ENCODE measurements at places on chromosomes 7 and 10.

- DNase-seq = no peak
These were observed 20.9 kb downstream of the NPS start for GRCh38 chr10:127570036-127570435.

- no peak for DNase-seq
These were observed 355.1 kb downstream of the GALNT17 start for GRCh38 chr7:71486856-71487628.

DNA sequence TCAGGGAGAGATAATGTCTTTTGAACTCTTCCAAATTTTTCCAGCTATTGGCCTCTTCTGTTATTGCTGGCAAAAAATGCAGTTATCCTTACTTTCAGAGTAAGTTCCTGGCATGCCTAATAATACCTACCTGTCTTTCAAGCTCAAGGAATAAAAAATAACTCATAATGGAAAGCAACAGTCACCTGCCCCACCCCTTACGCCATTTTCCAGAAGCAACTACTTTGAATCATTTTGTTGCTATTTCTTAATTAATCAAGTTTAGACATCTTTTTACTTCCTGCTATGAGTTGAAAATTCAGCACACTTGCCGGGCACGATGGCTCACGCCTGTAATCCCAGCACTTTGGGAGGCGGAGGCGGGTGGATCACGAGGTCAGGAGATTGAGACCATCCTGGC lies 23.0 kb upstream of the CDK13 start:
- DNase-seq = no peak

DNA sequence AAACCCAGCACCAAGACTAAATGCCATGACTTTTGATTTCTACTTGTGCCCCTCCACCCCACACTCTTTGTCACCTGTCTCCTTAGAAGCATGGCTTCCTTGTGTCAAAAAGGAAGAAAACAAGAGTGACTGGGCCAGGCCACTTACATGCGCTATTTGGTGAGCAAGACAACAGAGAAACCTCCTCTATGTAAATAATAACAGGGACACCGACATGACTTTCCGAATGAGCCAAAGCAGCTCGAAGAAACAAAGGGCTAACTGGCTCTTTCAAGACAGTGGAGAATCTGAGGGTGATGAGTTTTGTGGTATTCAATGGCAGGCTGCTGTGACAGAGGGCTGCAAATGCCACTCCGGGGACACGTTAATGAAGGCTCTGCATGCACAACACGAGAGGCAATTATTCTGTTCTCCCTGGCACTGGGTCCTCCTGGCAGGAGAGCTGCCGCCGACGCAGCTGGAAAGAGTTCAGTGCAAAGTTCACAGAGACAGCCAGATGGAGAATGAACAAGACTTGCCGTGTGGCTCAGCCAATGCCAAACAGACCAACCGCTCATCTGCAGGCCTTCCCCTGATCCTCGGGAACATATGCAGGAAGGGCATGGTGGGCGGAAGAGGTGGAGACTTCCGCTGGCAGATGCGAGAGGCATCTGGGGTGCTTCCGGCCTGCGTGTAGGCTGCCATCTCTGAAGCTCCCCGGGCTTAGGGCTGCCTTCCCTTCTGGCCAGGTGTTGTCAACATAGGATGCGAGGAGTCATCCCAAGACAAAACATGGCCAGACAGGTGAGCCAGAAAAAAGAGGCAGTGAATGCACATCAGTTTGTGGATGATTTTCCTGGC lies 59.1 kb upstream of the SMNDC1 start:
- no peak for DNase-seq

DNA sequence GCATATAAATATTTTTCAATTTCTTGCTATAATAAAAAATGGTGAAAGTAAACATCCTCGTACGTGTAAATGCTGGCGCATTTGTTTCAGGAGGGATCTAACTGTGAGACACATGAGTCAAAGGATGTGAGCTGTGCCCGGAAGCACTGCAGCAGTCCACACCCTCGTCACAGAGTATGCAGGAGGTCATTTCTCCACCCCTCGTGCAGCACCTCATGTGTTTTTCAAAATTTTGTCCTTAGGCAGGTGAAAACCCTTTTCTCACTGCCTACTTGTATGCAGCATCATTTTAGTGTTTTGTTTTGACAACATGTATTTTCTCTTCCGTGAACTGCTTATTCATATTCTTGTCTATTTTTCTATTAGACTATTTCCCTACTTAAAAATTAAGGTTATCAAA lies 162.7 kb downstream of the AVL9 start:
- no peak for DNase-seq

DNA sequence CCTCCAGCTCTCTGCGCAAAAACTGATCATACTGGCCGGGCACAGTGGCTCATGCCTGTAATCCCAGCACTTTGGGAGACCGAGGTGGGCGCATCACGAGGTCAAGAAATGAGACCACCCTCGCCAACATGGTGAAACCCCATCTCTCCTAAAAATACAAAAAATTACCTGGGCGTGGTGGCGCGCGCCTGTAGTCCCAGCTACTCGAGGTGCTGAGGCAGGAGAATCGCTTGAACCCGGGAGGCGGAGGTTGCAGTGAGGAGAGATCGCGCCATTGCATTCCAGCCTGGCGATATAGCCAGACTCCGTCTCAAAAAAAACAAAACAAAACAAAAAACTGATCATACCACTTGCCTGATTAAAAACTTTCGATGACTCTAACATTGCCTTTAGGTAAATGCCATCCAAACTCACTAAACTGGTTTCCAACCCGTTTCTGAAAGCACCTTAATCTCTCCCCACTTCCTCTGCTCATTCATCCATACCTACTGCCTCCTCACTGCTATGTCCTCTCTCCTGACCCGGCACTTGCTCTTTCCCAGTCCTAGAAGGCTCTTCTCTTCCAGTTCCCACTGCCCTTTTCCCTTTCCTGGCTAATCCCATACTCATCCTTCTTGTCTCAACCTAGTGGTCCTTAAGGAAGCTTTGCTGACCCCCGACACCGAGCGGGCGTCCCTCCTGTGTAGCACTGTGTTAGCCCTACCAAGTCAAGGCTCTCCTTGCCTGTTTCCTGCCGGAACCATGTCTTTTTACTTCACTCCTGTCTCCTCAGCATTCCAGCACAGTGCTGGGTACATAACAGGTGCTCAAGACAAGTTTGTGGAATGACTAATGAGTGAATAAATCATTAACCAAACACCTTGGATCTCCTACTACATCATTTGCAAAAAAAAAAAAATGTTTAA lies 686 bp upstream of the MIOS start:
- DNase-seq = peak; percentile 66

- no peak for DNase-seq
These were observed 320.8 kb downstream of the PRPF18 start for GRCh38 chr10:13907570-13907969.

DNA sequence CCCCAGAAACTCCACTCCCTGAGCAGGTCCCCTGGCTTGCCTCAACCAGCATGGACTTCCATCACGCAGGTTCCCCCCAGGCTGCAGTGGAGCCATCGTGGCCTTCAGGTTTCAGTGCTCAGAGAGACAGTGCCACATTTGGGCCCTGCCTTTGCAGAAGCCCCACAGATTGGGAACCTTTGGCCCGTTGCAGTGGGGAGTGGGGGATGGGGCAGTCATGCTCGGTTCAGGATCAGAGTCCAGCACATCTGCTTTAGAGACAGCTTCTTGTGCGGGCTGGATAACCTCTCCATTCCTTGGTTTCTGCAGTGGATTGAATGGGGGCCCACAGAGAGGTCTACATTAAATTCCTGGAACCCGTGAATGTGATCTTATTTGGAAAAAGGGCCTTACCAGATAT lies 183.9 kb downstream of the EBF3 start:
- no peak for DNase-seq

GRCh38 chr10:102245932-102246251 lies 560 bp downstream of the GBF1 start:
- no peak for DNase-seq

- DNase-seq = no peak
These were observed 125.1 kb upstream of the KCTD7 start for GRCh38 chr7:66503551-66504031.

DNA sequence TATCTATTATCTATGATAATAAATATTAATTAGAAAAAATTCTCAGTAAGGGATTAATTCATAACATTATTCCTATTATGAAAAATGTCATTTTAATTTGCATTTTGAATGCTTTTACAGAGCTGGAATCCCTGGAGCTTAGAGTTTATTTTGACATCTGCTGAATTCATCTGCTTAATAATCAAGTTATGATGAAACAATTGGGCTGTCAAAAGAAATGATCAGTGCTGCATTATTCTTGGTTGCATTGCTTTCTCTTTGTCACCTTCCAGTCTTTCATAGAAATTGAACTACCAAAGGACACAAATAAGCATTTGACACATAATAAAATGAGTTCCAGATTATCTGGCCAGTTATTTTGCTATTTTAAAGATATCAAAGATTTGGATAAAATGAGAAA lies 40.0 kb upstream of the MACC1 start:
- no peak for DNase-seq

GRCh38 chr7:29190349-29191045 lies 4.1 kb upstream of the CHN2 start:
- DNase-seq = no peak

DNA sequence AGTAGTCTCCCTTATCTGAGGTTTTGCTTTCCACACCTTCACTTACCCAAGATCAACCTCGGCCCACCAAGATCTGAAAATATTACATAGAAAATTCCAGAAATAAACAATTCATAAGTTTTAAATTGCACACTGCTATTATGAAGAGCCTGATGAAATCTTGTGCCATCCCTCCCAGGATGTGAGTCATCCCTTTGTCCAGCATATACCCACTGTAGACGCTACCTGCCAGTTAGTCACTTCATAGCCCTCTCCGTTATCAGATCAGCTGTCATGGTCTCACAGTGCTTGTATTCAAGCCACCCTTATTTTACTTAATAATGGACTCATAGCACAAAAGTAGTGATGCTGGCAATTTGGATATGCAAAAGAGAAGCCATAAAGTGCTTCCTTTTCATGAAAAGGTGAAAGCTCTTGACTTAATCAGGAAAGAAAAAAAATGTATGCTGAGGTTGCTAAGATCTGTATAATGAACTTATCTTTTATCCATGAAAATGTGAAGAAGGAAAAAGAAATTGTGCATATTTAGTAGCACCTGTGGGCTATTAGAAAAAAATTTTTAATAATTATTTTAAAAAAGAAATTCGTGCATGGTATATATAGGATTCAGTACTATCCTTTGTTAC lies 9.8 kb upstream of the MRPS16 start:
- DNase-seq = no peak

- DNase-seq = peak; percentile 68
These were observed 16.4 kb downstream of the NACAD start for GRCh38 chr7:45072131-45073030.

DNA sequence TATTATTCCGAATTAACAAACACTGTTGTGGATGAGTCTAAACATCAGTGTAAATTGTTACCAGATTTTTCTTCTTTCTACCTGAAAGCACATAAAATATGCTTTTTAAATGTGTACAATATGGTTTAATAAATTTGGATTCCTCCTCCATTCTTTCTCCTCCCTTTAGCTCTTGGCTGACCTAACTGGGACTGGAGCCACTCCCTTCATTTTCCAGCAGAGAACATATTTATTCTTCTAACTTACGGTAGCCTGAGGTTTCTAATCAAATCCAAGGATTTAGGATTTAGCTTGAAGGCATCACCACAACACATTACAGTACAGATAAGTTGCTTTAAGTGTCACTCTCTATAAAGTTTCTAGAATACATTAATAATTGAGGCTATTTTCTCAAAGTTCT lies 88.2 kb upstream of the SEMA3C start:
- DNase-seq = no peak

GRCh38 chr7:115146148-115146547 lies 224.3 kb downstream of the MDFIC start:
- no peak for DNase-seq

GRCh38 chr10:108469940-108470339 lies 1305.4 kb upstream of the SORCS1 start:
- no peak for DNase-seq

- DNase-seq = peak; percentile 63
These were observed 115.2 kb downstream of the HIP1 start for GRCh38 chr7:75623390-75624133.

DNA sequence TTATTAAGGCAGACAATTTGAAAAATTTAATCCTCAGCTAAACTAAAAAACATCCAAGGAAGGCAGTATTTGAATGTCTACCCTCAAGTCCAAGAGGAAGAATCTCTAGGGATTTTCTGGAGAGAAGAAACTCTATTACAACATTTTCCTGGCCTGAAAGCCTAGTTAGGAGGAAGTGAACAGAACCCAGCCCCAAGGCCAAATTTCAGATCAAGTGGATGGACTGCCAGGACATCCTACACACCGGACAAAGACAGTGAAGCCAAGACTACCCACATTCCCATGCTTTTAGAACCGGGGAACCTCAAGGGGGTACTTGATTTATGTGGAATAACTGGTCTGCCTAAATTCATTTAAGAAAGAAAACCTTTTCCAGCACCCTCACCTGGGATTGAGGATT lies 108.9 kb upstream of the MEOX2 start:
- no peak for DNase-seq

DNA sequence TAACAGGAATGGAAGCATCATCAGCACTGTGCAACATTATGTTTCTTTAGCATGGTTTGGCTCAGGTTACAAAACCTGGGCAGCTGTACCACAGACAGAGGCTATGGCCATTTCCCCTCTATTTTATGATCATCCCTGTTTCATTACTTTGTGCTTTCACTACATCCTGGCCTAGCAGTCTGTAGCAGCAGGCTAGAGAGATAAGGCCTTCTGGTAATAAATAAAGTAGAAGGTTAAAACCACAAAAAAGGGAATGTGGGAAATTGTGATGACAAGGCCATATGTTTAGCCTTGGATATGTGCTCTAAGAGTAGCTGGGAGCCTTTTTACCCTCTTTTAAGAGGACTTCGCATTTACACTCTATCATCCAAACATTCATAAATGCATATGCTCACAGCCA lies 266.2 kb upstream of the PHF14 start:
- peak; percentile 43 for DNase-seq

GRCh38 chr7:113314594-113314993 lies 196.2 kb upstream of the SMIM30 start:
- DNase-seq = no peak

DNA sequence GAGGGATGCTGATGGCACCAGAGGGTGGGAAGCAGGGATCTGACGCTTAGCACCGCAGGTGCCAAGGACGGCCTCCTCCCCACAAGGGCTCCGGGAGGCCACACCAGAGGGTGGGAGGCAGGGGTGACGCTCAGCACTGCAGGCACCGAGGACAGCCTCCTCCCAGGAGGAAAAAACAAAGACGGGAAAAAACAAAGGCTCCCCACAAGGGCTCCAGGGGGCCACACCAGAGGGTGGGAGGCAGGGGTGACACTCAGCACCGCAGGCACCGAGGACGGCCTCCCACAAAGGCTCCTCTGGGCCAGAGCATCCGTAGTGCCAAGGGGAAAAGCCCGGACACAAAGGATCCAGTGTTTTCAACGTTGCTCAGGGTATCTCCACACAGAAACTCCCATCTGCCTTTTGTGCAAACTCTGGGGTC lies 25.6 kb downstream of the DIP2C start:
- DNase-seq = peak; percentile 48

GRCh38 chr10:132834311-132834761 lies 48.4 kb upstream of the NKX6-2 start:
- peak; percentile 23 for DNase-seq

- DNase-seq = peak; percentile 39
These were observed 3.6 kb downstream of the PKD1L1 start for GRCh38 chr7:47944536-47945260.

Data from islet precursor cell (in vitro differentiated cells).